Natural killer cell treated with Interleukin-12 subunit alpha and Interleukin-12 subunit beta and Interleukin-15 and Interleukin-18, amount 100 ng/mL, for 72 hours (primary cell): ENCODE measurements at places on chromosomes 5 and 9. TPM values are rescaled to one million over a fixed set of nuclear protein-coding genes. Genes with fewer than 3 reads are reported as not detected.

- DNase-seq: no peak
Observed at GRCh38 chr9:23823986-23824829, 1.8 kb downstream of the ELAVL2 start.

DNA sequence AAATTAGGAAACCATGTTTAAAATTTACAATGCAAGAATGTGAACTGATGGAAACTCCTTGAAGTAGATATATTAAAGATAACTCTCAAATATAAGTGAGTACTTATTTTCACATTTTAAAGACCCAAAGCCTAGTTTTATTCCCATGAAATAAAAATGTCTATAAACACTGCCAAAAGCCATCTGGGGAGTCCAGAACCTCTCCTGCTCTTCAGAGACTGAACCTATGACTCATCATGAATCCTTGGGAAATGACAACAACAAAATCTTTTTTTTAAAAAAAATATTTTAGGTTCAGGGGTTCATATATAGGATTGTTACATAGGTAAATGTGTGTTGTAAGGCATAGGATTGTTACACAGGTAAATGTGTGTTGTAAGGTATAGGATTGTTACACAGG is 33.8 kb upstream of the FYB1 start:
- no peak for DNase-seq

TMEFF1 gene
- total RNA-seq: 0.33 TPM

DNA sequence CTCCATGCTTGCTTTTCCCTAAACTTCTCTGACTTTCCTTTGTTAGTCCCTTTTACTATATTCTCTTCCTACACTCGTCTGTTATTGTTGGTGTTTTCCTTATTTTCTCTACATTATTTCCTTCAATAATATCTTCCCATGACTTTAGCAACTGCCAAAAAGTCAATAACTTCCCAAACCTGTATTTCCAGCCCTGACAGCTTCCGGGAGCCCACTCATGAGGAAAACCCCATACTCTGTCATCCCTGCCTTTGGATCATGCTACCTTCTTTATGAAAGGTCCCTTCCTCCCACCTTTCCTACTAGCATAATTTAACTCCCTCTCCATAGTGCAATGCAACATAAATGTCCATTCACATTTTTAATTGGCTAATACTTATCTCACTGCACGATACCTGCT is 144.0 kb upstream of the CDH6 start:
- no peak for DNase-seq

BNIP1 gene
- 17.4 TPM for total RNA-seq

DNA sequence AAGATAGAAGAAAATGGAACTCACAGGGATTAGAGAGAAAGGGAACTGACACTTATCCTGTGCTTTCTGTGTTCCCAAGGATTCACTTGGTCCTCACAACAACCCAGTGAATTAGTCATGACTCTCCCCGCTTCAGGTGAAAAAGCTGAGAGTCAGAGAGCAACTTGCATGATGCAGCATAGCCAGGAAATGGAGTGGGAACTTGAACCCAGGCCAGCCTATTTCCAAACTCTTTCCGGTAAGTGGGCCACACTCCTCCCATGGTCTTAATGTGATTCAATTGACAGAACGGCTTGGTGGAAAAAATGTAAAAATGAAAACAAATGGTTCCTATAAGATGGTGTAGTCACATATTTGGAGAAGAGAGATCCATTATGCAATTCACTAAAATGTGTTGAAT is 45.9 kb upstream of the CEMIP2 start:
- no peak for DNase-seq

DNA sequence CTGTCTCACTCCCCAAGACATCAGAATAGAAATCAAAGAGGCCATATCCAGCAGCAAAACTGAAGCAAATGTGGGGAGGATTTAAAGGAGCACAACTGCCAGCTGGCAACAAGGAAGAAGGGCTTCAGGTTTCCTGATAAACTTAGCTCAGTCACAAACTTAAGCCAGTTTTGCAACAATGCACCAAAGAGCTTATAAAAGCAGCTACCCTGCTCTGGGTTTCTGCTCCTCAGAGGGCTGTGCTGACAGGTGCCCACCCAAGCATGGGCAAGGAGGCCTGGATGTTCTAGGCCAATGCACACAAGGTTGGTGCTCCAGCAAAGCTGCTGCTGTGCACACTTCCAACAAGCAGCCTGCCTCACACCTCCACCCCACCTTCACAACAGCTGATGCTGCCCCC is 132.9 kb downstream of the SIL1 start:
- no peak for DNase-seq

DNA sequence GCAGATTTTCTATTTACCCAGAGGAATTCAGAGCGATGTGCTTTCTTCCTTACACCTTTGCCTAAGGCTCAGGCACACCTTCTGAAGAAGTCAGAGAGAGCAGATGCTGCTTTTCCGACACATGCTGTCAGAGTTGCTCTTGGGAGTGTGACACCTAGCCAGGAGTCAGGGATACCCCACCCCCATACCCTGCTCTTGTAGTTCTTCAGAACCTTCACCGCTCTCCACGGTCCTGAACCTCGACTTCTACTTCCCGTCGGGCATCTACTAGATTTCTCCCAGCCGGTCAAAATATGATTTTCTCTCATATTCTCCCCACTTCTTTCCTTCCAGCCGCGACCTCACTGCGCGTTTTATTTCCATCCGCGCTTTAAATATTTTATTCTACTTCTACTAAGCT is 1.7 kb downstream of the GRIN3A start:
- no peak for DNase-seq

GRCh38 chr9:124774129-124774978 is 2.6 kb upstream of the OLFML2A start:
- DNase-seq: peak; percentile 84

- no peak for DNase-seq
Observed at GRCh38 chr5:33806738-33807442, 84.9 kb downstream of the ADAMTS12 start.

FLT4 gene
- 0.47 TPM for total RNA-seq

GRCh38 chr9:69028754-69029153 is 6.8 kb upstream of the FXN start:
- no peak for DNase-seq

LMBRD2 gene
- 12.7 TPM for total RNA-seq

GRCh38 chr5:139852696-139853095 is 57.1 kb downstream of the PSD2 start:
- peak; percentile 13 for DNase-seq

DNA sequence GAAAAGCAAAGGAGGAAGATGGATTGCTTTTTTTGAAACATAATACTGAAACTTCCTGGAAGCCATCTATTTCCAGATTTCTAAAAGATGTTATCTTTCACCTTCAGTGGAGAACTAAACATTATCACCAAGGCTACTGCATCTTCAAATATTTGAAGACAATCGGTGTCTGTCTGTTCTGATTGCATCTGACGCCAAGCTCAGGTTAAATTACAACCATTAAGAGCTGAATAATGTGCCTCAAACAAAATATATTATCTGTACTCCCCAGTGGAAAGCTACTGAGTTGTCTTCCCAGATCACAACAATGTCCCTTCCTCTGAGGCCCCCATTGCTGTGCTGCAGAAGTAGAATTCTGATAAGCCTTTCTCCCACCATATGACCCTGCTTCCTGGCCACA is 342.3 kb downstream of the PLK2 start:
- DNase-seq: no peak

CFAP77 gene
- not detected for total RNA-seq

GRCh38 chr9:131582466-131583336 is 37.4 kb downstream of the PRRT1B start:
- DNase-seq: no peak

AP3S1 gene
- total RNA-seq: 35.8 TPM

GRCh38 chr9:99986642-99987041 is 80.2 kb downstream of the STX17 start:
- no peak for DNase-seq

ZDHHC11B gene
- not detected for total RNA-seq

ENC1 gene
- 6.3 TPM for total RNA-seq

DCP2 gene
- total RNA-seq: 76.9 TPM

GRCh38 chr9:31839273-31839672 is 545.2 kb upstream of the ACO1 start:
- DNase-seq: no peak

DNA sequence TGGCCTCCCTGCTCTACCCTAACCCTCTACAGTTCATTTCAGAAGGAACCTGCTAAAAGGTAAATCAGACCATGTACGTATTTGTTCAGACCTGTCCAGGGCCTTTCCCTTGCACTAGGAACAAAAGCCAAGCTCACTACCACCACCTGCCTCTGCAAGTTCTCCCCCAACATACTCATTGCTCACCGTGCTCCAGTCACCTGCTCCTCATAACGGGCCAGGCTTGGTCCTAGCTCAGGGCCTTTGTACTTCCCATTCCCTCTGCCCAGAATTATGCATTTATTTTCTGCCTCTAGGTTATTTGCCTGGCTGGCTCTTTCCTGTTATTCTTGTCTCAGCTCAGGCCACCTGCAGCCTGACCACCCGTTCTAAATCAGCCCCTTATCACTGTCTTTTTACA is 4.8 kb upstream of the FGF1 start:
- no peak for DNase-seq

GRCh38 chr5:135740475-135740874 is 94.0 kb upstream of the SLC25A48 start:
- no peak for DNase-seq

TMEM267 gene
- total RNA-seq: 20.6 TPM

DNA sequence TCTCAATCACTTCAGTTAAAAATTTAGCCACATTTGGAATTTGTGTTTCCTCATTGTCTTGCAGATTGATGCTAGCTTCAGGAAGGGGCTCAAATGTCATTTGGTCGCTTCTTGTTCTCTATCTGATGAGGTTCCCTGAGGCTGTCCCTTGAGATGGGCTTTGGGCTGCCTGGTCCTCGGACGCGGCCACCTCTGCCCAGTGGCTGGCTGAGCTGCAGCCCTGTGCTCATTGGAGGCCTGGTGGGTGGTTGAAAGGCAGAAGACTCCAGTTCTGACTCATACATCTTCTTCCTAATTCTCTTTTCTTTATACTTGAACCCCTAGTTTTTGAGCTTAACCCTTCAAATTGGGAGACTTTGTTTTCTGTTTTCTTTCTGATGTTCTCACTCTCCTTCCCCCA is 78.8 kb upstream of the NTRK2 start:
- no peak for DNase-seq

DNA sequence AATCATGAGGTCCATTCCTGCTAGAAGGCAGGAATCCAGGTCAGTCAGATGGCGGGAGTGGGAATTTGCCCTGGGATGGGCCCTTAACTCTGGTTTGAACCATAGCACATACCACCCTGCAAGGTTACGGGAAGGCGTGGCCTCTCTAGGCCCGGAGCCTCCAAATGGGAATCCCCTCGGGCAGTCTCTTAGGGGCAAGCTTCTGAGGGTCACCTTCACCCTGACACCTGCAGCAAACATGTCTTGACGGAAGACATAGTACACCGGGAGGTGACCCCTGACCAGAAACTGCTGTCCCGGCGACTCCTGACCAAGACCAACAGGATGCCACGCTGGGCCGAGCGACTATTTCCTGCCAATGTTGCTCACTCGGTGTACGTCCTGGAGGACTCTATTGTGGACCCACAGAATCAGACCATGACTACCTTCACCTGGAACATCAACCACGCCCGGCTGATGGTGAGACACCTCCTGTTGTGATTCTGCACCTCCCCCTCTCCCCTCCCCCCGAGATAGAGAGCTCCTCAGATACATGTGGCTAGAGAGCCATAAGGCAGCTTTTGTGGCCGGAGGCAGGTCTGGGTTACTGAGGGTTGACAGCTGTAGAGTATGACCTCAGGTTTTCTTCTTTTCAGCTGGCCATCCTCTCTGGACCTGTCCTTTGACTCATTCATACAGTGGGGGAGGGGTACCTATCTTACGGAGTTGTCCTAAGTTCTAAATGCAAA is 957 bp downstream of the PRELID1 start:
- DNase-seq: no peak

DNA sequence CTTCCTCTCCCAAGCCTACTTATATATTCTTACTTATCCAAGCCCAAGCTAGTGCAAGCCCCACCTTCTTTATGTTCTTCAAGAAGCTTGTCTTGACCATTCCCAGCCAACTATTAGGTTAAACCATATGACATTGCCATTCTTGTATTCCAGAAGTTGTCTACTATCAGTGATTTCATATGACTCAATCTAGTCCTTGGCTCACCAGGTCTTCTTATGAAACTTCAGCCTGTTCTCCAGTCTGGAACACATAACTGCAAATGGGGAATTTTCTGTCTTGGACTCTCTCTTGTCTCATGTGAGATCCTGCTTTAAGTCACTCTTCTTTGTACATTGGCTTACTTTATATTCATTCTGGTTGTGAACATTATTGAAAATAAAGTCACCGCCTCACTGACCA is 130.7 kb downstream of the TTLL11 start:
- DNase-seq: no peak

DNA sequence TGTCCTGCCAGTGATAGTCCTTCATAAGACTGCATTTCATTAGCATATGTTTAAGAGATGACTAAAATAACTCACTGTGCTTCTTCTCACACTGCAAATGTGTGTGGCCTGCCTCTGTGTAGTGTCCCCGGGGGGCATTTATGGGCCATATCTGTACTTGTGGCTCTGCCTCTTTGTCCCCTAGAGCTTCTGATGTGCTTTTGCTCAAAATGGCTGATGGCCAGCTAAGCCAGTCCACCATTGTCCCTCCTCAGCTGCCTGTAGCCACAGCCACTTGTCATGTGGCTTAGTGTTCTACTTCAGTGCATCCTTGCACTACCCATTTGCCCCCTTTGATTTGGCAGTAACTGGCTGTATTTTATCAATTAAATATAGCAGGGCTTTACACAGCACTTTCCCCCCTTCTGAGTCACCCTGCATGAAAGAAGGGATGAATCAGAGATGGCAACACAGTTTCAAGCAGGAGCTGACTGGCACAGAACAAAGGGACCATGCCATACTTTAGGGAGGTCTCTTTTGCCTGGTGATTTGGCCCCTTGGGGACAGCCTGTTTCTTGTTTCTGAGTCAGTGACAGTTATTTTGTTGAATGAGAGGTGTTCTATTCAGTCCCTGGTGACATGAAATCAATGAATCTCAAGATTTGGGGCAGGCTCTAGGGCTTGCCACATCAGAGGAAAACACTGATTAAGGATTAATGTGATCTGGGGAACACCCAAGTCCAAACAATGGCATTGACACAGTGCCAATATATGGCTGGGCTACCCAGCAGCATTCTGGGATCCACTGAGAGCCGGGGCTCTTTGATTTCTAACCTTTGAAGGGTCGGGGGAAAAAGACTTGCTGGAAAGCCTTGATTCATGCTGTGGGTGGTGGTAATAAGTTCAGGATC is 245.5 kb downstream of the SMARCA2 start:
- DNase-seq: no peak

DNA sequence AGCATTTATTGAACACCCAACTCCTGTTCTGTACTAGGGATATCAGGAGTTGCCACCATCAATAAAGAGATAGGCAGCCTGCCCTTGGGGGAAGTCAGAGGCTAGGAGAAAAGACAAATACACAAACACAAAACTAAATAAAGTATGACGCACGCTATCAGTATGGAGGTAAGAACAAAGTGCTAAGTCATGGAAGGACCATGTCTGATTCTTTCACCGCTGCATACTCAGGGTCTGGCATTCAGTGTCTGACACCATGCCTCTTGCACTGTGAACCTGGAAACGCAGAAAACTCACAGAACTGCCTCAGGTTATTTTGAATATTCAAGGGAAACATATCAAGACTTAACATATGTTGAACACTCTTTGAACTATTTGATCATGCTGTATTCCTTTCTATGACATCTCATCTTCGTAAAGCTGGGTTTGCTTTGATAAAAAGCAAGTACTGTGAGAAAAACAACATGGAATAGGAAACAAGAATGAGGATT is 65.3 kb downstream of the ADAMTSL1 start:
- no peak for DNase-seq
